CD4-positive, alpha-beta T cell (primary cell): ENCODE measurements at places on chromosomes 1 and 21. TPM values are rescaled to one million over a fixed set of nuclear protein-coding genes. Genes with fewer than 3 reads are reported as not detected.

GRCh38 chr1:84883286-84883685 lies 9.7 kb downstream of the LPAR3 start:
- DNase-seq: no peak

DNA sequence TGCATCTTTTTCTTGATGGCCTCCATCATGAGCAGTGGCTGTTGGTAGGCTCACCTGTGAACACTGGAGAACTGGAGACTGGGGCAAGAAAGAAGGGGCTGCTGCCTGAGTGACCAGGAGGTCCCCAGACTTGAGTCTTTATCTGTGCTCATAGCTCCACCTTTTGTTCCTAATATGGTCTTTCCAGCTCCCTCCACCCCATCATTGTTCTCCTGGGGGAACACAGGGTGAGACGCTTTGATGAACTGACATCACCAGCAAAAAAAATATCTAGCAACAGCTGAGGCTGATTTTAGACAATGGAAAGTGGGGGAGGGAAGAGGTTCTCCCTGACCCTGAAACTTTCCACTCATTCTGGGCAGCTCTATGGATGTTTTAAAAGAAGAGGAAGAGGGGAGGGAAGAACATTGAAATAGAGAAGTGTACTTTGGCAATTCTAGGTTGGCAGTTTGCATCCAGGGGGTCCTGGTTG lies at the start of gene TPM3:
Gene TPM3, minus strand, starts transcription at position 111 of the 472 bp plus-strand sequence. Its CDS starts 82 bp downstream, at position 29.
- DNase-seq: no peak

DNA sequence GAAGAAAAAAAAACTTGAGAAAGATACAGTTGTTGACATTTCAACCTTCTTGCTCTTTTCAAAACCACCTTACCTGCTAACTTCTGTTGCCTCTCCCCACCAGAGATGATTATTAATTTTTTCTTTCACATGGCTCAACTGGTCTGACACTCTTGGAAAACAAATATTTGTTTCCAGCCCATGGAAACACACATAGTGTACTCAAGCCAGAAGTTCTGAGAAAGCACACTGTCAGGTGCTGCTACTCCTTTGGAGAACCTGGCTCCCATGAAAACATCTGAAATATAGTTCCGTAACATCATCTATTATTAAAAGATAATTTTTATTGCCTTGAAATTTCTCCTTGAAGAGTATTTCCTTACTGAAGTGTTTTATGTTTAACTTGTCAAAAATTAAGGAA lies 145.0 kb upstream of the C1orf105 start:
- DNase-seq: no peak

DNA sequence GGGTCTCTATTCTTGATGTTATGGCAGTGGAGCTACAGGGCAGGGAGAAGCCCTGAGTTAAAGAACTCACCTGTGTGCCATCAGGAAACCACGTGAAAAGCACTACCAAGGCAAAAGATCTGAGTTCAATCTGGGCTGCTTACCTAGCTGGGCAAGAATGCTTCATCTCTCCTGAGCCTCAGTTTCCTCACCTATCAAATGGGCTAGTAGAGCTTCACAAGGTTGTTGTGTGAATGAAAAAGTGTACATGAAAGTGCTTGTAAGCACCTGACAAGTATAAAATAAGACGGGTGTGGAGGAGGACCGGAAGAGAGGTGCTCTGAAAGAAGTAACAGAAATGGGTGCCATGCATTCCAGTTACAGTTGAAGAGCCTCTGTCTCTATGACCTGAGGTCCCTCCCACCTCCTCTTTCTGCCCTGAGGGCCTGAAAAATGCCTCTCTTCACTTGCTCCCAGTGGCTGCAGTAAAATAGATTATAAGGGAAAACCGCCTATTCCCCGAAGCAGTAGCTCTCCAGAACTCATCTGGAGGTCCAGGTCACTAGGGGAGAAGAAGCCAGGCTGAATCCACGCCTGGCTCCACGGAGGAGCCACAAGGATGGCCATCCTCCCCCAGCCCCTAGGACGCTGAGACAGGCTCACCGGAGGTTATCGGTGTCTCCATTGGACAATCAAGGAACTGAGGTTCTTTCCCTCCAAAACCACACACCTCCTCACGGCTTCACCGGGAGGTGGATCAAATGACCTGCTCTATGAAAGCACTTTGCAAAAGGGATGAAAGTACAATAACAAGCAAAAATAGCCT lies 1.4 kb downstream of the GPR161 start:
- no peak for DNase-seq

- no peak for DNase-seq
Observed at GRCh38 chr1:117925981-117926380, 3.4 kb downstream of the GDAP2 start.

Gene MXRA8
- total RNA-seq: 1.6 TPM
